SW 1271 (cell line): ENCODE measurements at places on chromosomes 7 and 10.
A peak's percentile ranks its signal among the peaks of the same experiment; 100 is the strongest.

DNA sequence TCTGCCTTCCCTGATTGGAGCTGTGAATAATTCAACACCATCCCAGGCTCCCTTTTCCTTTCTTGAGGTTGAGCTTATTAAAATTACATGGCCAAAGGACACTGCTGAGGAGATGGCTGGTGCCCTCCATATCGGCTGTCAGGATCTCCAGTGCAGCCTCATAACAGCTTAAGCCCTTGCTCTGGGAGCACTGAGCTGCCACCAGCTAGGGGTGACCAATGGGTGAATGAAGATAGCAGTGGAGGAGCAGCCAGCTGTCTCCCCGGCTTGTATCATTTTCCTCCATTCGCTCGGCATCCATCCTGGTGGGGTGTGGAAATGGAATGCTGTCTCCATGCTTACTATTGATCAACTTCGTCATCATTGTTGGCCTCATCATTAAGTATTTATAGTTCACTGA, 154.6 kb downstream of the TMEM178B start:
- no peak for DNase-seq

DNA sequence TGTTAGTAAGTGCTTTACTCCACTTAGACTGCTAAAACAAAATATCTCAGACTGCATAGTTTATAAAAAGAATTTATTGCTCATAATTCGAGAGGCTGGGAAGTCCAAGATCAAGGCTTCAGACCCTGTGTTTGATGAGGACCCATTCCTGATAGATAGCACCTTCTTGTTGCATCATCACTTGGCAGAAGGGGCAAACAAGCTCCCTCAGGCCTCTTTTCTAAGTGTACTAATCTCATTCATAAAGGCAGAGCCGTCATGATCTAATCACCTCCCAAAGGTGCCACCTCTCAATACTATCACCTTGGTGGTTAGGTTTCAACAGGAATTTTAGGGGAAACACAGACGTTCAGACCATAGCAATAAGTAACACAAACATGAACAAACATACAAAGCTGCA, 55.4 kb downstream of the CRPPA start:
- no peak for DNase-seq

- no peak for DNase-seq
These were observed 13.3 kb upstream of the SLC16A12 start for GRCh38 chr10:89548673-89549072.

DNA sequence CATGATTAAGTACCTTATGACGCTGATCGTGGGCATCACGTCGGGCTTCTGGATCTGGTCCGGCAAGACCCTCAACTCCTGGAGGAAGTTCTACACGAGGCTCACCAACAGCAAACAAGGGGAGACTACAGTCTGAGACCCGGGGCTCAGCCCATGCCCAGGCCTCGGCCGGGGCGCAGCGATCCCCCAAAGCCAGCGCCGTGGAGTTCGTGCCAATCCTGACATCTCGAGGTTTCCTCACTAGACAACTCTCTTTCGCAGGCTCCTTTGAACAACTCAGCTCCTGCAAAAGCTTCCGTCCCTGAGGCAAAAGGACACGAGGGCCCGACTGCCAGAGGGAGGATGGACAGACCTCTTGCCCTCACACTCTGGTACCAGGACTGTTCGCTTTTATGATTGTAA, 2.5 kb downstream of the FZD1 start:
- no peak for DNase-seq

DNA sequence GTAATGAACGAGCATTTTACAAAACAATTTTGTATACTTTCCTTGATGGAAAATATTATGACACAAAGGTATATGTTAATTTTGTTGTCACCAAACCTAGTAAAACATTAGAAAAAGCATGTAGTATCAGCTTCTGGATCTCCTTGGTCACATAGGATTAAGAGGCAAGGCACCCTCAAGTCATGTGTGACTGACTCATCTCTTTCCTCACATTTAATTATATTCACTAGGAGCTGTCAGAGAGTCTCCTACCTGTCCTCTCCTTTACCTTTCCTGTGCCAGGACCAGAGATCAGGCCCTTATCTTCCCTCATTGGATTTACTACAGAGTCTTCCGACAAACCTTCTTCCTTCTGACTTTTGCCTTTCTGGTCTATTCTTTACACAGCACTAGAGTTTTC, 111.3 kb upstream of the RPA3 start:
- no peak for DNase-seq

- DNase-seq, result peak; percentile 6
These were observed 38.1 kb upstream of the SEMA3A start for GRCh38 chr7:84232646-84233045.

- no peak for DNase-seq
These were observed 566.0 kb downstream of the CALN1 start for GRCh38 chr7:71846160-71846559.

DNA sequence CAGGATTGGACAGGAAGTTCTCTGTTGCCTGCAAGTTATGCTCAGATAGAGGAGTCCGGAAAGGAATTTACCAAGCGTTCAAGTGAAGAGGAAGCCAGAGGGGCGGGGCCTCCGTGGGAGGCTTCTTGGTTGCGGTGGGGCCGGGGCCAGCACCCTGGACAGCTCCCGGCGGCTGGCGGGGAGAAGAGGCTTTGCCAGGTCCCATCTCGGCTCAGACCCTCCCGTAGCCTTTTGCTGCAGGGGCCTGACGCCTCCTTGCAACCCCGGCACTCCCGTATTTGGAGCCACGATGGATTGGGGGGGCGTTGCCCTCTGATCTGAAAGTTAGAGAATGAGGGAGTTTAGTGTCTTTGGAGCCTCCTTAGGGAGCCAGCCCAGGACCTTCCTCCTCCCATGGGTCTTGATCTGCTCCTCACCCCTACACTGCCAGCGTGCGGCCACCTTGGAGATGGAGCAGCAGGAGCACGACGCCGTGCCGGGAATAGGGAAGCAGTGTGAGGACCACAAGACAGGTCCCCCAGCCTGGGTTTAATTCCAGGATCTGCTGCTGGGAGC, 3.1 kb upstream of the SLC18A3 start:
- DNase-seq, result no peak

DNA sequence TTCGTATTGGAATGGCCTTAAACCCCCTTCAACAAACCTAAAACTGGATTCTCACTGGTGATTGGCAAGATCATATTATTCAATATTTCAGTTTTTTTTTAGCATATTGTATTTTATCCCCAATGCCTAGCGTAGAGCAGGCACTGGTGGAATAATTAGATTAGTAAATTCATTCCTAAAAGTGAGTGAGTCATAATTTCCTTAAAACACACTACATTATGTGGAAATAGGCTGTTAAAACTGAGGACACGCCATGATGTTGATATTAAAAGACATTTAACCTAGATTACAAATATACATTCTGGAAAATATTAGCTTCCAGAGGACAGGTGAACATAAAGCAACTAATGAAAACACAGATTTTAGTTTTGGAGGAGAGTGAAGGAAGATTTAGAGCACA, 463.9 kb downstream of the PARD3 start:
- DNase-seq, result no peak

GRCh38 chr10:91629715-91630549, 2.9 kb downstream of the PPP1R3C start:
- no peak for DNase-seq

- peak; percentile 53 for DNase-seq
These were observed 136.4 kb upstream of the ODAD2 start for GRCh38 chr10:28135258-28135657.

DNA sequence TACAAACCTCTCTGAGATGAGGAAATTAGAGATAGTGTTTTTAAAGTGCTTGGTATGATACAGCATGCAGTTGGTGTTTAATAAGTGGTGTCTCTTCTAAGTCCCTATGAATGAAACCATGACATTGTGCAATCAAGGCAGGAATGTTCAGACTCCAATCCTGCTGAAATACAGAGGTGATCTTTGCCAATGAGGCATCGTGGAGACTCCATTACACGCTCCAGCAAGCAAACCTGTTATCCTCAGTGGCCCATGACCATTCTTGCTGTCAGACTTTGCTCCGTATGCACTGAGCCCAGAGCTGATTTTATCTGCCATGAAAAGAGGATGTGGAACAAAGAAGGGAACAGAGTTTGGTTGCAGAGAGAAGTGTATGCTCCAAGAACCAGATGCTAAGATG, 47.3 kb downstream of the CDHR3 start:
- DNase-seq, result no peak

DNA sequence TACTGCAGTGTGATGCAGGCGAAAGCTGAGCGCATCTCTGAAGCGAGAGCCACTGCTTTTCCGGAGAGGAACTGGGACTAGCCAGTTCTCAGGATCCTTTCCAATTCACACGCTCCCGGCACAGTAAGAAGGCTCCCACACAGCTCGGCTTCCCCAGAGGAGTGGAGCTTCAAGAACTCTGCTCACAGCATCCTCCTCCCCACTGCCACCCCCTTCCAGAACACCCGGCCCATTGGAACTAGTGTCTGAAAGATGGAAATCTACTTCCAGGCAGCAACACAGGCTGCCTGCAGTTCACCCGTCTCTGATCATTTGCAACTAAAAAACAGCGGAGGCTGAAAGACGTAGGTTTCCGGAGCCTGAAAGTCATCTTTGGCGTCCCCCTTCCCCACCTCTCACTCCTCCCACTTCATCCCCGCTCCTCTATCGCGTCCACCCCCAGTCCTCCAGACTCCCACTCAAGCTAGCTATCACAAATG, at the start of gene DGKB:
Gene DGKB (minus strand): TSS at position 163 of the 479 bp plus-strand sequence.
- no peak for DNase-seq

GRCh38 chr7:92631850-92632487, 41.8 kb upstream of the FAM133B start:
- DNase-seq, result no peak

GRCh38 chr10:132685101-132685891, 100.7 kb downstream of the NKX6-2 start:
- no peak for DNase-seq

GRCh38 chr10:122113945-122114747, 125.2 kb downstream of the TACC2 start:
- no peak for DNase-seq

GRCh38 chr7:50446542-50446960, 3.6 kb downstream of the FIGNL1 start:
- no peak for DNase-seq

DNA sequence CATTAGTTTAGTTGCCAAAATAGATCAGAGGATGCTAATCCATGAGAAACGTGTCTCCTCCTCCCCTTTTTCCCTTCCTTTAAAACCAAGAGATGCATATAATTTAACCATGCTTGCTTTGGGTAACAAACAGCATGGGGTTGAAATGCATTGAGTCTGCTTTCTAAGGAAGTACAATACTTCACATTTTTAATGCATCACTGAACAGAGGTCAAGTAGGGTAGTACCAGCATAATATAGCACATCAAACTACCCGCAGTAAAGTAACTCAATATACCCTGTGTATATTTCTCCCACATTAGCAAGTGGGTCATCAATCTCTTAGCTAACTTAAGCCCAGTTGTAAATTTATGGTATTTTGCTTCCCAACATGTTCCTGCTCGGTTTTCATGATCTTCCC, 239.3 kb upstream of the SEMA3C start:
- no peak for DNase-seq

DNA sequence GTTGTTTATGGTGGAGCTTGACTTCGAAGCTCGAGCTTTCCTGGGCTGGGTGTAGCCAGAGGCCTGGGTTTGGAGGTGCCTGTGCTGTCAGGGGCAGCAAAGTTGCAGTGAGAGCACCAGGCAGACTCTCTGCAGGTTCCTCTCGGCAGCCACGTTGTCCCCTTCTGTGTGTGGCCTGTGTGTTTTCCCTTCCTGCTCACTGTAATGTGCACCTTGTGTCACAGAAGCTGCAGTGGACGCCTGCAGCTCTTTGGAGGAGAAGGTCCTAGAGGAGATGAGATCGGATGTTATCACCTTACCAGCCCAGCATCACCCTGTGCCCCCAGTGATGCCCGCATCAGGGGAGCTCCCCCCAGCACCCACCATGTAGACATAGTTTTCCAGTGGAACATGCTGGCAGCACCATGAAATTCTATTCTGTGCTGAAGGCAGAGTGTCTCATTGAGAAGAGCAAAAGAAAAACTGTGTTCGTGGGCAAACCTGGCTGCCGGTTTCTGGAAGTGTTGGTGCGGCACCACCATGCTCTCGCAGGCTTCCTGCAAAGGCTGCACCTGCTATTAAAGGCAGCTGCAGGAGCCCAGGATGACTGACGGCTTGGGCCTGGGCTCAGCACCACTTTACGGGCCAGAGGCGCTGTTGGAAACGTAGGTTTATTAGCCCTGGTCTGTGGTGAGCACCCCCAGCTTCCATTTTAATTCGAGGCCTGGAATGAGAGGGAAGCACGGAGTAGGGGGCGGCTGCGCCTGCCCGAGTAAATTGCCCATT, 609.8 kb upstream of the FOXK1 start:
- no peak for DNase-seq

DNA sequence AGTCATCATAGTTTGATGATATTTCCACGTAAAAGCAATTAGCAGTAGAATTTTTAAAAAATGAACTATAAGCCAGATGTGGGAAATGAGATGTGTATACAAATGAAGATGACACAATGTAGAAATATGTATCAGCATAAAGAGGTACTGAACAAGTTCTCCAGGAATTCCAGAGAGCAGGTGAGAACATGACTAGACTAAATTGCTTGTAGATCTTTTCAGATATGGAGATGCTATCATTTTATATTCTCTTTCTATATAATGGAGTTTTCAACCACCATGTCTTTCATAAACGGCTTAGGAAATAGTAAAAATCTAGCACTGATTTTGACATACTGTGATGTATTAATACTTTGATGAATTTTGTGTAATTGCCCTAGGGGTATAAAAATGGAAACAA, 130.9 kb downstream of the SEMA3D start:
- DNase-seq, result no peak

DNA sequence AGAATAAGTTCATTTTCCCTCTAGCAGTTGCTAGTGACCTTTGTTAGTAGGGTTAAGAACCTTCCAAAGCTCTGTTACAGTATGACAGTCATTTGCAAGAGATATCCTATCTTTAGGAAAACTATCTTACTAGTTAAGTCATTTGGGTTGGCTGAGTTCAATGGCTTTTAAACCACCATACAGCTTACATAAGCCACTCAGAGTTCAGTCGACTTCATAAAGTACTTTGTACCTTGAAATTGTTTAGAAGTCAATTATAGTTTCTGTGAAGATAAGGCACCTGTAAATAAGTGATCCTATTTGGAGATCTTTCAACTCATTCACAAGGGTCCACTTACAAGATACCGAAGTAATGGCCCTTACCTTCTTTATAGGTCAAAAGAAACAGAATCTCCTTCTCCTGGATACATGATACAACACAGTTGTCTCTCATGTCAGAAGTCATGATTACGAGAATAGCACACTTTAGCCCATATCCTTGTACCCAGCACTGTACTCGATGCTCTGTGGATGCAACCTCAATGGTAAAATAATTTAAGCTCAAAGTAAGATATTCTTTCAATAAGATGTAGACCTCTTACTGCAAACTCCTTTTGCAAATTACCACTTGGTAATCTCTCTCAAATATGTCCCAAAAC, 11.9 kb upstream of the ABCC2 start:
- no peak for DNase-seq

GRCh38 chr10:46022978-46023702, 7.3 kb downstream of the NCOA4 start:
- DNase-seq, result peak; percentile 74

DNA sequence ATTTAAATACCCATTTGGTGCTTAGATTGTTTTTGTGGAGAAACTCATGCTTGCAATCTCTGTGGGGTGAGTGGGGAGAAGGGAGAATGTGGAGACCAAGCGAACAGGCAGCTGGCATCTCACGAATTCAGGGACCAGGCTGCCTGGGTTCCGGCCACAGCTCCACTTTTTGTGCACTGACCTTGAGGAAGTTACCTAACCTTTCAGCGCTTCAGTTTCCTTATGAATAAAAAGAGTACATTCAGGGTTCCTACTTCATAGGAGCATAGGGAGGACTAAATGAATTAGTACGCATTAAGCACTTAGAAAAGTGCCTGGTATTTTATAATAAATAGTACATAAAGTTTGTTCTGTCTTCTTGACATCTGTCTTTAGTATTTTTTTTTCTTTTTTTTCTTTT, 72.5 kb downstream of the PRTFDC1 start:
- DNase-seq, result no peak
